ENCODE measurements at places on chromosomes 12 and 14.

GRCh38 chr14:87108726-87109125 is 884.3 kb downstream of the GALC start:
- DNase-seq = no peak

DNA sequence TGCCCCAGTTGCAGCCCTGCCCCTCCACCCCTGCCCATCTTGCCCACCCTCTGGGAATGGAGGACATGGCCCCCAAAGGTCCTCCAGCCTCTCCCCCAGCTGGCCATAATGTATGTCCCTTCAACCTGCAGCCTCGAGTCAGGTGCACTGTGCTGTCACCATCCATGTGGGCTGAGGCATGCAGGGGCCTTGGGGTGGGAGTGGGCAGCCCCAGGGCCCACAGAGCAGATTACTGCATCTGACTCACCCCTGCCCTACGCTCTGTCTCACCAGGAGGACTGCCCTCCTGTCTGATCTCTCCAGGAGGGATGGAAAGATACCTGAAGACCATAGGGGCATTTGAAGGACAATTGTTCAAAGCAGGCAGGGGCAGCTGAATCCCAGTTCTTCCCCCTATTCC is 13.3 kb downstream of the SYNDIG1L start:
- no peak for DNase-seq

- DNase-seq = no peak
These were observed 22.1 kb downstream of the SCARB1 start for GRCh38 chr12:124841558-124841945.

GRCh38 chr14:66662374-66662773 is 154.4 kb downstream of the GPHN start:
- DNase-seq = no peak

- peak; percentile 6 for DNase-seq
These were observed 144.7 kb downstream of the ADGRD1 start for GRCh38 chr12:131098178-131098981.

- DNase-seq = no peak
These were observed 46.5 kb upstream of the ESR2 start for GRCh38 chr14:64340560-64341196.

DNA sequence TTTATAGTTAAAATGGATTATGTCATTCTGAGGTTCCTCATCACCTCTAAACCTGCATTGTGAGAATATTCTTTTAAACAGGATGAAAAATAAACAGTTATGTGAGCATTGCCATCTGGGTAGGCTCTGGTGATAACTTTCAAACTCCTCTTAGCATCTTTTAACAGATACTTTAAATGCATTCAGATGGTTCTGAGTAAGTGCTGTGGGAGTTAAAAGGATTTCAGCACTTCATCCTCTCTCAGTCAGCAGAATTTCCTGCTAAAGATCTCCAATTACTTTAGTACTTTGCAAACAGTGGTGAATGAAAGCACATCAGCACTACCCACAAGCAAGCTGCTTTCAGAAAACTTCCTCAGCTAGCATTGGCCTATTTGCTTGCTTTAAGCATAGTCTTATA is 59.3 kb upstream of the TMTC1 start:
- no peak for DNase-seq

Measured in posterior cingulate gyrus (tissue), 11 donors.